ENCODE measurements at places on chromosomes 5 and 9. TPM values are rescaled to one million over a fixed set of nuclear protein-coding genes. Genes with fewer than 3 reads are reported as not detected.

The DNAJB5 gene
- total RNA-seq: 48.7 TPM

The DMRTA1 gene
- total RNA-seq: 0.97 TPM

The ADRB2 gene
- total RNA-seq: 5.6 TPM

The SH2D3C gene
- 18.2 TPM for total RNA-seq

The TPPP gene
- 39.7 TPM for total RNA-seq

The CARD19 gene
- total RNA-seq: 27.5 TPM

The CDKN2A gene
- 0.67 TPM for total RNA-seq

The MAN2A1 gene
- 7.7 TPM for total RNA-seq

The CDH6 gene
- 3.1 TPM for total RNA-seq

The ORM2 gene
- total RNA-seq: not detected

The PPP2R2B gene
- 0.19 TPM for total RNA-seq
